Natural killer cell treated with Interleukin-12 subunit alpha and Interleukin-12 subunit beta and Interleukin-15 and Interleukin-18, amount 100 ng/mL, for 72 hours (primary cell): ENCODE measurements at places on chromosomes 7 and 10.

DNA sequence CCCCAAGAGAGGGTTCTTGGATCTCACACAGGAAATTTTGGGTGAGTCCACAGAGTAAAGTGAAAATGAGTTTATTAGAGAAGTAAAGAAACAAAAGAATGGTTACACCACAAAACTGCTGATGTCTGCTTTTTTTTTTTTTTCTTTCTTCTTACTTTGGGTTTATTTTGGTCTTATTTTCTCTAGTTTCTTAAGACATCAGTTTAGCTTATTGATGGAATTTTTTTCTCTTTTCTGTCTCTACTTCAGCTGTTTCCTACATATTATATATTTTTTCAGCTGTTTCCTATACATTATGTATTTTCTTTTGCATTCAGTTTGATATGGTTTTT is 166.4 kb downstream of the CCSER2 start:
- no peak for DNase-seq

DNA sequence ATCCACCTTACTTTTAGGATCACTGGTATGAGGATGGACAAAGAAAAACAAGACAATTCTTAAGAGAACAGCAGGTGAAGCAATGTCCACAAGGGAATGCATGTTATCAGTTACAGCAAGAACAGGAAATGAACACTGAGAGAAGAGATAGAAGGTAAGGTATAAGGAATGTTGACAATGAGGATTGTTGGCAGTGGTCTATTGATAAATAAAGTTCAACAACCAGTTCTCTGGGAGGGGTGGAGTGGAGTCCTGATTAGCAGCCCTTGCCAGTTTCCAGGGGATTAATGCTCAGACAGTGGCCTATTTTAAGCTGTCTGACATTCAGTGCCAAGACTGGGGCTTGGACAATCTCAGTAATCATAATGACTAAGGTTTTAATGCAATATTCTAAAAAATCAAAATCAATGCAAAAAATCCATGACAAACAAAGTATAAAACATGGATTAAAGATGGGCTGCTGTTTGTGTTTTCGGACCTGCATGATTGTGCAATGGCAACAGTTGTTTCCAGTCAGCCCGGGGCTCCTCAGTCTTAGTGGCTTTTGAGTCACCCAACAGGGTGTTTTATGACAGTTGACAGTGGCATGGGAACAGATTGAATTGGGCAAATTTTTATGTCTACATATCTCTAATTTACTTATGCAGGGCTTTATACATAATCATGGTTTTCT is 13.8 kb upstream of the AKR1B1 start:
- DNase-seq, result no peak

DNA sequence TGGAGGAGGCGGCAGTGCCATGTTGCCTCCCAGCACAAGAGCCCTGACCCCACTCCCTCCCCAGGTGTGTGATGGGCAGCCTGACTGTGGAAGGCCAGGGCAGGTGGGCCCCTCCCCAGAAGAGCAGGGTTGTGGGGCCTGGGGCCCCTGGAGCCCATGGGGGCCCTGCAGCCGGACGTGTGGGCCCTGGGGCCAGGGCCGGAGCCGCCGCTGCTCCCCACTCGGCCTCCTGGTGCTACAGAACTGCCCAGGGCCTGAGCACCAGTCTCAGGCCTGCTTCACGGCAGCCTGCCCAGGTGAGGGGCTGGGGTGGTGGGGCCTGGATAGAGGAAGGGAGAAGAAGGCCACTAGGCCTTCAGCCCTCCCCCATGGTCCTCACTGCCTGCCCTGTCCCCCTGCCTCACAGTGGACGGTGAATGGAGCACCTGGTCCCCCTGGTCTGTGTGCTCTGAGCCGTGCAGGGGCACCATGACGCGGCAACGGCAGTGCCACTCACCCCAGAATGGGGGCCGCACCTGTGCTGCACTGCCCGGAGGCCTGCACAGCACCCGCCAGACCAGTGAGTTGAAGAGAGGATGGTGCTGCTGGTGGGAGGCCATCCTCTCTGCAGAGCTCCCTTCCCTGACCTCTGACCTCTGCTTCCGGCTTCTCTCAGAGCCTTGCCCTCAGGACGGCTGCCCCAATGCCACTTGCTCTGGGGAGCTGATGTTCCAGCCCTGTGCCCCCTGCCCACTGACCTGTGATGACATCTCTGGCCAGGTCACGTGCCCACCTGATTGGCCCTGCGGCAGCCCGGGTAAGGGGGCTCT is 18.2 kb upstream of the ZNF467 start:
- DNase-seq, result no peak

- no peak for DNase-seq
Measured at GRCh38 chr7:75536940-75537538, 44.9 kb downstream of the SPDYE5 start.

GRCh38 chr10:77229704-77230103 is 407.9 kb downstream of the KCNMA1 start:
- no peak for DNase-seq

DNA sequence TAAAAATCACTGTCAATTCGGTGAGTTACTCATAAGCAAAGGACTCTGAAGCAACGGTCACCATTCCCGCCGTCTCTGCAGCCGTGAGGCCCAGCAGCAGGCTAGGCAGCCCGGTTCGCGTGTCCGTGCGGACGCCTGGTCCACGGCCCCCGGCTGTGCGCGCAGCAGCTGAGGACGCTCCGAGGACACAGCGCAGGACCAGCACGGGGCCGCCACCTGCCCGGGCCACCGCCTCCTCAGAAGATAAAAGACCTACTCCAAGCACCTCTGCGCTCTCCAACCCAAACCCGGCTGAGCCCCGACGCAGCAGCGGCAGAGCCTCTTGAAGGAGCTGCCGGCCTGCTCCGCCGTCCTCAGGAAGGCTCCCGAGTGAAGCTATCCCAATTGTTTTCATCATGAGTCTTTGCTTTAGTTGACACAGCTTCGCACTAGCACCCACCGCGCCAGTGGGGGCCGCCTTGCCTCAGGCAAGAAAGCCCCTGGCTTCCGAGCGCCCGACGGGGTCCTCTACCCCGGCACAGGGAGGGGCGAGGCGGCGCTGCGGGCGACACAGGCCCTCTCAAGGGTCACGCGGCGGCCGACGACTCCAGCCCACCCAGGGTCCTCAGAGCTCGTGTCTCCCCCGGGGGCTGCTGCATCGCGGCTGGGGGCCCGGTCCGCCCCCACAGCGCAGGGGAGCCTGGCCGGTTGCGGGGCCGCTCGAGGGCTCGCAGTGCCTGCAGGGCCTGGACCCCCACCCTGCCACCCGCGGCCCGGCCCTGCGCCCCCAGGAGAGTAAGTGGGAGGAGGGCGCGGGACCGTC is 16.9 kb upstream of the GPR146 start:
- no peak for DNase-seq

DNA sequence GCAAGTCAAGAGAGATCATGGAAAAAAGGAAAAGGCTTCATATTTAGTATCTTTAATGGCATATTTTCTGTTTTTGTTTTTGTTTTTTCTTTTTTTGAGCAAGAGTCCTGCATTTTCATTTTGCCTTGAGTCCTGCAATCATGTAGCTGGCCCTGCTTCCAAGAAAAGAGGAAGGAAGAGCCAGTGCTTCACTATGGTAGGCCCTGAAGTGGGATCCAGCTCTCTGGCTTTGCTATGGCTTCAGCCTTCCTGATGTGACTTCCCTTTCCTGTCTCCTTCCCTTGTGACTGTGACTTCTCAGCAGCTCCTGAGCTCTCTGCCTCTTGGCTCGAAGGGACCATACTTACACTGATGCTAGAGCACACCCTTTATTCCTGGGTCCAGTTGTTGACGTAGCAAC is 512.3 kb downstream of the INHBA start:
- DNase-seq, result no peak

- DNase-seq, result no peak
Measured at GRCh38 chr10:95792874-95793285, 36.9 kb downstream of the ENTPD1 start.

DNA sequence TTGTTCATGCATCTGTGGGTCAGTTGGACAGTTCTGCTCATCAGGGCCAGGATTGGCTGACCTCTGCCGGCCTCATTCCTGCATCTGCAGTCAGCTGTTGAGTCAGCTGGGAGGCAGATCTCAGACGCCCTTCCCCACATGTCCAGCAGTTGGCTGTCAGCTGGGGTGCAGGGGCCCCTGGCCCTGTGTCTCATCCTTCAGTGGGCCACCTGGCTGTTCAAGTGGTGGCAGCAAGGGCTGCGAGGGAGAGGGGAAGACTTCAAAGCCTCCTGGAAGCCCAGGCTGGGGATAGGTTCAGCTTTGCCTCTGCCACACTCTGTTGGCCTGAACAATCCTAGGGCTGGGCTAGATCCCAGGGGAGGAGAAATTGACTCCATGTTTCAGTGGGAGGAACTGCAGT is 33.2 kb downstream of the TACR2 start:
- no peak for DNase-seq

GRCh38 chr7:7820939-7821338 is 102.5 kb upstream of the RPA3 start:
- DNase-seq, result no peak

- no peak for DNase-seq
Measured at GRCh38 chr7:77571801-77572200, 34.7 kb downstream of the PTPN12 start.

- no peak for DNase-seq
Measured at GRCh38 chr10:95262763-95263518, 27.9 kb downstream of the PDLIM1 start.
